ENCODE measurements at places on chromosomes 4 and X.

DNA sequence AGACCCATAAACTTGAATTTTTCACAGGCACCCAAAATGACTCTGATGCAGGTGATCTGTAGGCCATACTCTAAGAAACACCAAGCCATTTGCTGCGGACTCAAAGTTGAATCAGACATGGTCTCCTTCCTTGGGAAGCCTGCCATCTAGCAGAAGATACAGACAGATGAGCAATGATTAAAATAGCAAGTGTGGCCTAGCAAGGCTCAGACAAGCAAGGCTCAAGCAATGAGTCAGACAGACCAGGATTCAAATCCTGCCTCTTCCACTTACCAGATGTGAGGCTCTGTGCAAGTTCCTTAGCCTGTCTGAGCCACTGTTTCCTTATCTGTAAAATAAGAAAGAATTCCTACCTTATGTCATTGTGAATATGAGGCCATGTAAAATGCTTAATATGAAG is 2.3 kb downstream of the CCDC149 start:
- DNase-seq: peak; percentile 31

GRCh38 chrX:33032700-33033099 is 178.6 kb downstream of the DMD start:
- DNase-seq: no peak

DNA sequence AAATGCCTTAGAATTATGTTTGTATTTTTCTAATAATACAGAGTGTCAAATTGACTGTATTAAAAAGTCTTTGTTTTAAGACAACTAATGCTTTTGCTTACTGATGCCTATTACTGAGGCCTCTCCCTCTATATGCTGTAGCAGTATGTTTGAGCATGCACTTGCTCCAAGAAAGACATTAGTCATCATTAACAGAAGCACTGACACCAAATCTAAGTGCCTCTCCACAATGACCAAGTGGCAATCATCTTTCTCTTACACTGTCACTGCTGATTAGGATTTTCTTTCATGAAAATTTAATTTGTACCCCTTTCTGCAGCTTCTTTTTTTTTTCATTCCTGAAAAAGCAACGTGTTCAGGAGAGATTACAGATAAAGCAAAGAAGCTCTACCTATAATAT is 11.1 kb upstream of the MAB21L2 start:
- no peak for DNase-seq

DNA sequence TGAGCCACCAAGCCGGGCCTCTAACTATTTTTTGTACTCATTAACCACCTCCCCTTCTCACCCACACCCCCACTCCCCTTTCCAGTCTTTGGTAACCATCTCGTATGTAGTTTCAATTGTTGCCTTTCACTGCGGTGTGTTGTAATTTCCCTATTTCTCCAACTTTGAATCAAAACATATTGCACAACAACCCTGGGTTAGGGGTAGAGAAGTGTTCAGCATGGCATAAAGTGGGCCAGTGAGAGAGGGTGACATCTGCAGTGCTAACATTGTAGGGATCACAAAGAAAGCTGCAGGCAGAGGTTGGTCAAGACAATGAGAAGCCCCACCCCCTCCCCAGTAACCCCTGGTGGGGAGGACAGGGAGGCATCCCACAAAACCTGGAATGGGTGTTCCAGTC is 92.7 kb downstream of the SPATA18 start:
- no peak for DNase-seq

DNA sequence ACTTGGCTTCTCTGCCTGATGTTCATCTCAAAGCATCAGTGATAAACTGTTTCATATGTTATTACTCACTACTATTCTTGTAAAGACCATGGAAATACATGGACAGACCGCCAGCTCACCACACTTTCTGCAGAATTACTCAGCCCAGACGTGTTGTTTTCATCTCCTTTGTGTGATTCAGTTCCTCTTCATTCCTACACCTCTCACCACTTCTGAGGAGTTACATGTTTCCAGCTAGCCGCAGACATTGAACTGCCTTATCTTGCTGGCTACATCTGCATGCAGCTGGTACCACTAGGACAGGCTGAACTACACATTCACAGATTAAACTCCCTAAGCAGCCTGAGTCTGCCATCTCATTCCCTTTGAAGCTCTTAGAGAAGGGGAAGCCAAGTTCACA is 443.2 kb upstream of the FGF16 start:
- peak; percentile 20 for DNase-seq

DNA sequence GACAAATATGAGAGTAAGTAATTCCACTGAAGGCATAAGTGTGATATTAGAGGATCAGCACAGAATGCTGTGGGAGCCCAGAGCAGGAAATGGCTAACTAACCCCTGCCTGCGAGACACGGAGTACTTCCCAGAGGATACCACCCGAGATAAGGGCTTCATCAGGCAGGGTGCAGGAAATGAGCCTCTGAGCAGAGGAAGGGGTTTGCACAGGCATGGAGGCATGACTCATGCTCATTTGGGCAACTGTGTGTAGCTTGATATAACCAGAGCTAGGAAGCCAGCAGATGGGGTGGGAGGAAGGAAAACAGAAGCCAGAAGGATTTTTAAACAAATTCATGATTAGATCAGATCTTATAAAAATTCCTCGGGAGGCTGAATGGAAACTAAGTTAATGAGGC is 70.0 kb upstream of the TSPAN5 start:
- DNase-seq: peak; percentile 12

DNA sequence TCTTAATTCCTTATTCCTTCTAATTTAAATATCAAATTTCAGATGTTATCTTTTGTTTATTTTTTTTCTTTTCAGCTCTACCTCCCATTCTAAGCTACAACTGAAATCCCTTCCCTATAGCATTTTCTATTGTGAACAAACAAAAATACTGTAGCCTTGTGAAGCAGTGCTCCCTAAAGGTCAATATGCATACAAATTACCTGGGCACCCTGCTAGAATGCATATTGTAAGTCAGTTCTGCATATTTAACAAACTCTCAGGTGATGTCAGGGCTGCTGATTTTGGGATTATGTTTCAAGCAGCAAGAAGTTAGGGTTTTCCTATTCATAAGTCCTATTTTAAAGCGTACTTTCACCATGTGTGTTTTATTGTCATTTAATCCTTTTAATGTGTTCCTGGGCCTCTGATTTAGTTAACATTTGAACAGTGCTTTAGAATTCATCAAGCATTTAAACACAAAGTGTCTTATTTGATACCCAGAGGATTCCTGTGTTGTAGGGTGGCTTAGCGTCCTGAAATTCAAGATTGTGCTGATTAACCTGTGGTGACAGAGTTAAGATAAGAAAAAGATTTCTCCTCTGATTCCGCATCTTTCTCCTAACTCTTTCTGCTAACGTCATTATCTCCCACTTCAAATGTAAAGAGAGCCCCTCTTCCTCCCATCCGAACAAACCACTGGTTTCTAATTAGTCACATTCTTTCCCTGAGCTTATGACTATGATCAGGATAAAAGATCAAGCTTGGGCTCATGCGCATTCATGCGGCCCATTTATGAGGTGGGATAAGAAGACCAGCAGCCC is 221.3 kb downstream of the ANK2 start:
- DNase-seq: no peak

DNA sequence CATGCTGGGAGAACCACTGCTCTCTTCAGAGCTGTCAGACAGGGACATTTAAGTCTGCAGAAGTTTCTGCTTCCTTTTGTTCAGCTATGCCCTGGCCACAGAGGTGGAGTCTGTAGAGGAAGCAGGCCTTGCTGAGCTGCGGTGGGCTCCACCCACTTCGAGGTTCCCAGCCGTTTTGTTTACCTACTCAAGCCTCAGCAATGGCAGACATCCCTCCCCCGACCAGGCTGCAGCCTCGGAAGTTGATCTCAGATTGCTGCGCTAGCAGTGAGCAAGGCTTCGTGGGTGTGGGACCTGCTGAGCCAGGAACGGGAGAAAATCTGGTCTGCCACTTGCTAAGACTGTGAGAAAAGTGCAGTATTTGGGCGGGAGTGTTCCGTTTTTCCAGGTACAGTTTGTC is 118.9 kb downstream of the SLC10A6 start:
- DNase-seq: no peak

DNA sequence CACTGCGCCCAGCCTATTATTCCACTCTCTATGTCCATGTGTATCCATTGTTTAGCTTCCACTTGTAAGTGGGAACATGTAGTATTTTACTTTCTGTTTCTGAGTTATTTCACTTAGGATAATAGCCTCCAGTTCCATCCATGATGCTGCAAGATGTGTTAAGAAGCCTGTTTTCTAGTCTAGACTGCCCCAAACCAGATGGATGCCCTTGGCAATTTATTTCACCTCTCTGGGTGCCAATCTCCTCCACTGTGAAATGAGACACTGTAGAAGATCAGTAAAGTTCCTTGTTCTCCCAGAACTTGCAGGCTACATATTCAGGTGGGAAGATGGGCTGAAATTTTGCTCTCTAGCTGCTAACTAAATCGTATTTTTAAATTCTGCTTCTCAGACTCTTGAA is 72.8 kb downstream of the TSPAN5 start:
- no peak for DNase-seq

Data from fibroblast of skin of left quadriceps (primary cell).